ENCODE measurements at places on chromosomes 13 and 19.
A peak's percentile ranks its signal among the peaks of the same experiment; 100 is the strongest.

GRCh38 chr13:80262051-80262695 is 78.8 kb downstream of the SPRY2 start:
- no peak for DNase-seq

DNA sequence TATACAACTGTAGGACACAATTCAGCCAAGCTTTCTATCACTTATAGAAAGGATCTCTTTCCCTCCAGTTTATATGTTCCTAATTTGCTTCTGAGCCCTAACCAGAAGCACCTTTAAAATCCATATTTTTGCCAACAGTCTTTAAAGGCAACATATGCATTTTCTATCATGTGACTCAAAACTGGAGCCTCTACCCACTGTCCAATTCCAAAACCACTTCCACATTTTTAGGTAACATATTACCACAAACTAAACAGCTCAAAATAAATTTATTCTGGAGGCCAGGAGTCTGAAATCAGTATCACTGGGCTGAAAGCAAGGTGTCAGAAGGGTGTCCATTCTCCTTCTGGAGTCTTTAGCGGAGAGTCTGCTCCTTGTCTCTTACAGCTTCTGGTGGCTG is 15.9 kb upstream of the EFNB2 start:
- DNase-seq: no peak

- DNase-seq: no peak
These were observed 201.7 kb upstream of the UBL3 start for GRCh38 chr13:30052120-30052519.

GRCh38 chr19:54480051-54480450 is 7.0 kb upstream of the CDC42EP5 start:
- no peak for DNase-seq

- peak; percentile 52 for DNase-seq
These were observed 4.0 kb downstream of the PIK3R2 start for GRCh38 chr19:18156841-18157464.

DNA sequence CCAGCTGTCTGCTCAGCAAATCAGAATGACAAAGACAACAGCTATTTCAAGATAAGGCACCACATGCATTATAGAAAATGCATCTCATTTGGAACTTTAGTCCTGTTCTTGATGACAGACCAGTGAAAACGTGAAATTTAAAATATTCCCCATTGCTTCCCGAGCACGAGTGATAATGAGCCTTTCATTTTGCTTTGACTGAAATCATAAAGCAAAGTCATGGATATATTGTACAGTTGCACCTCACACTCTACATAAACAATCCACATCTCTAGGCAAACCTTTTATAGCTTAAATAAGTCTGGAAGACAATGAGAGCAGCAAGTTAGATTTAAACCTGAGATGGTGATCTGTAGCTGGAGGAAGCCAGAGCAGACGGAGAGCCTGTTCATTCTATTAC is 79.1 kb downstream of the FAM216B start:
- no peak for DNase-seq
